ENCODE measurements at places on chromosomes 3 and 15. TPM values are rescaled to one million over a fixed set of nuclear protein-coding genes. Genes with fewer than 3 reads are reported as not detected.

- H3K36me3 ChIP-seq, result peaks cover 66% of the 10 kb centered on the region
- peak overlapping the region; percentile 56 for H3K27ac ChIP-seq
- no peaks in the 10 kb centered on the region for H3K27me3 ChIP-seq
- H3K4me3 ChIP-seq, result no peak overlapping the region
- H3K4me1 ChIP-seq, result peaks cover 11% of the 10 kb centered on the region
These were observed 57.9 kb downstream of the STAG1 start for GRCh38 chr3:136694321-136694720.

Gene MORC1
- not detected for total RNA-seq

DNA sequence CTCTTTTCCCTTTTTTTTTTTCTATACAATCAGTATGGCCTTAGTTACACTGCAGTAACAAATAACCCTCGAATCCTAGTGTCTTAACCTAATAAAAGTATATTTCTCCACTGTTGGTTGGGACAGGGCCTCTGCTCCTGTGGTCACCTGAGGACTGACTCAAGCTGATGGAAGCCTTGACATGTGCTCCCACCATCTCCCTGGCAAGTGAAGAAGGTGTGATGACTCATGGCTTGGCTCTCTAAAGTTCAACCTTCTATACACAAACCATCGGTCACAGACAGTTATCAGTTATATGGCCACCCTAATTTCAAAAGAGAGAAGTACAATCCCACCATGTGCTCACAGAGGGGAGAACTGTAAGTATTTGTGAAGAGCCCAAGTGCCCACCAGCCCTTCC lies 65.8 kb upstream of the CACNA2D3 start:
- no peaks in the 10 kb centered on the region for H3K36me3 ChIP-seq
- peaks cover 9% of the 10 kb centered on the region for H3K27me3 ChIP-seq
- DNase-seq, result no peak
- H3K27ac ChIP-seq, result no peak overlapping the region

Gene ATP13A4
- 4.0 TPM for total RNA-seq

GRCh38 chr3:58965865-58966264 lies 84.0 kb downstream of the CFAP20DC start:
- H3K36me3 ChIP-seq, result no peaks in the 10 kb centered on the region
- H3K4me3 ChIP-seq, result no peak overlapping the region

- H3K36me3 ChIP-seq, result peaks cover 2% of the 10 kb centered on the region
- peaks cover 30% of the 10 kb centered on the region for H3K4me1 ChIP-seq
- H3K27ac ChIP-seq, result no peak overlapping the region
These were observed 17.1 kb downstream of the APBA2 start for GRCh38 chr15:28902856-28903255.

Gene CELF6
- 1.7 TPM for total RNA-seq

DNA sequence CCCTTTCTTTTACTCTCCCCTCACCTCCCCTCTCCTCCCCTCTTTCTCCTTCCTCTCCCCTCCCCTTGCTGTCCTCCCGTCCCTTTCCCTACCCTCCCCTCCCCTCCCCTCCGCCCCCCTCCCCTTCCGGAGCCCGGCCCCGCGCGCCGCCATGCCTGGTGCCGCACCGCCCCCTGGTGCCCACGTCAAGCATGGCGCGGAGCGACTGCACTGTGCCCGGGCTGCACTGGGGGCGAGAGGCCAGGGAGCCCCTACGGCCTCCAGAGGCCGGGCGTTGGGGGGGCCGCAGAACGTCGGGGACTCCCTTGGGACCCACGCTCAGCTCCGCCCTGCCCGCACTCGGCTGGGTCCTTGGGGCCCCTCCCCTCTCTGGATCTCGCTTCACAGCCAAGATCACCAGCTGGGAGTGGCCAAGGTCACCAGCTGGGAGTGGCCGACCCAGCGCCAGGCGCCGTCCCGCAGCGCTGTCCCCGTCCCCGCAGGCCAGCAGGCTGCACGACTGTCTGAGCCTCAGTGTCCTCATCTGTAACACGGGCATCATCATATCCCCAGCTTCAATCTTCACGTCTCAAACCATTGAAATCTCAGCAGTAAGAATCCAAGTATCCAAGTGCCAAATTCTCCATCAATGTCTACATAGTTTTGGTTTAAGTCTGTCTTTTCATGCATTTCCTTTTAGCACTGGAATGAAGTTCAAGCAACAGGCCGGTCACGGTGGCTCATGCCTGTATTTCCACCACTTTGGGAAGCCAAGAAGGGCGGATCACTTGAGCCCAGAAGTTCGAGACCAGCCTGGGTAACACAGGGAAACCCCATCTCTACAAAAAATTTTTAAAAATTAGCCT lies 42.5 kb downstream of the TPRA1 start:
- no peaks in the 10 kb centered on the region for H3K36me3 ChIP-seq
- H3K27me3 ChIP-seq, result peaks cover 24% of the 10 kb centered on the region
- peak overlapping the region; percentile 76 for H3K4me3 ChIP-seq
- peak; percentile 85 for DNase-seq

GRCh38 chr15:25717457-25718168 lies 145.5 kb downstream of the ATP10A start:
- no peaks in the 10 kb centered on the region for H3K4me1 ChIP-seq
- H3K27me3 ChIP-seq, result no peaks in the 10 kb centered on the region
- no peak overlapping the region for H3K4me3 ChIP-seq
- H3K27ac ChIP-seq, result peak overlapping the region; percentile 15
- peaks cover 11% of the 10 kb centered on the region for H3K36me3 ChIP-seq
- no peak for DNase-seq
